GM12864 (cell line): ENCODE measurements at places on chromosomes 2 and 18.

DNA sequence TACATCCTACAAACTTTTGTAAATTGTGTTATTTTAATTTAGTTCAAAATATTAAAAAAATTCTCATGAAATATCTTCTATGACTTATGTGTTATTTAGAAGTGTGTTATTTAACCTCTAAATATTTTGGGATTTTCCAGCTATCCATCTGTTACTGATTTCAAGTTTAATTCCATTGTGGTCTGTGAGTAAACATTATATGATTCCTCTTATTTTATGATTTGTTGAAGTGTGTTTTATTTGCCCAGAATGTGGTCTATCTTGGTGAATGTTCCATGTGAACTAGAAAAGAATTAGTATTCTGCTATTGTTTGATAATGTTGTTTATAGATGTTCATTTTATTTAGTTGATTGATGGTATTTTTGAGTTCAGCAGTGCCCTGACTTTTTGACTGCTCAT is 136.0 kb downstream of the ZNF804A start:
- no peak for DNase-seq

DNA sequence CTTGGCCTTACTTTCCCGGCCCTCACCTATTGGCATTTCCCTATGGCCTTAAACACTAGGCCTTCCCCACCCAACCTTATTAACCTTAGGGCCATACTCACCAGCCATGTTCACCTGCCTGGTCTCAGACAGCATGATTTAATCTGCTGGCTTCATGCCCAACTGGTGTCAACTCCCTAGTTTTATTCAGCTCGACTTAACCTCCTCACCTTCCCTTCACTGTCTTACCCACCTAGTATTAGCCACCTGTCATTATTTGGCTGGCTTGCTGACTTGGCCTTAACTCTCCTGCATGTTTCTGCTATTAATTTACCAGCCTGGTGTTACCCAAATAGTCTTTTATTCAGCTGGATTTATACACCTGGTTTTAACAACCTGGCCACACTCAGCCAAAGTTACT is 136.0 kb upstream of the ZSWIM2 start:
- no peak for DNase-seq

DNA sequence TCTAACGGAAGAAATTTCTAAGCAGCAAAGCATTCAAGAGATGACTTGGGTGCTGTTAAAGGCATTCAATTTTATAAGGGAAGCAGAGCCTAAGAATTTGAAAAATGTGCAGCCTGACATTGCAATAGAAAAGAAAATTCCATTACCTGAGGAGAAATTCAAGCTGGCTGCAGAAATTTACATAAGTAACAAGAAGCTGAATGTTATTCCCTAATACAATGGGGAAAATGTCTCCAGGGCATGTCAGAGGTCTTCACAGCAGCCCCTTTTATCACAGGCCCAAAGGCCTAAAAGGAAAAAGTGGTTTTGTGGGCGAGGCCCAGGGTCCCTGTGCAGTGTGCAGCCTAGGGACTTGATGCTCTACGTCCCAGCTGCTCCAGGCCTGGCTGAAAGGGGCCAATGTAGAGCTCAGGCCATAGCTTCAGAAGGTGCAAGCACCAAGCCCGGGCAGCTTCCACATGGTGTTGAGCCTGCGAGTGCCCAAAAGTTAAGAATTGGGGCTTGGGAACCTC is 306.7 kb downstream of the RDH14 start:
- no peak for DNase-seq

GRCh38 chr2:206462240-206462854 is 19.0 kb downstream of the ADAM23 start:
- DNase-seq: no peak

DNA sequence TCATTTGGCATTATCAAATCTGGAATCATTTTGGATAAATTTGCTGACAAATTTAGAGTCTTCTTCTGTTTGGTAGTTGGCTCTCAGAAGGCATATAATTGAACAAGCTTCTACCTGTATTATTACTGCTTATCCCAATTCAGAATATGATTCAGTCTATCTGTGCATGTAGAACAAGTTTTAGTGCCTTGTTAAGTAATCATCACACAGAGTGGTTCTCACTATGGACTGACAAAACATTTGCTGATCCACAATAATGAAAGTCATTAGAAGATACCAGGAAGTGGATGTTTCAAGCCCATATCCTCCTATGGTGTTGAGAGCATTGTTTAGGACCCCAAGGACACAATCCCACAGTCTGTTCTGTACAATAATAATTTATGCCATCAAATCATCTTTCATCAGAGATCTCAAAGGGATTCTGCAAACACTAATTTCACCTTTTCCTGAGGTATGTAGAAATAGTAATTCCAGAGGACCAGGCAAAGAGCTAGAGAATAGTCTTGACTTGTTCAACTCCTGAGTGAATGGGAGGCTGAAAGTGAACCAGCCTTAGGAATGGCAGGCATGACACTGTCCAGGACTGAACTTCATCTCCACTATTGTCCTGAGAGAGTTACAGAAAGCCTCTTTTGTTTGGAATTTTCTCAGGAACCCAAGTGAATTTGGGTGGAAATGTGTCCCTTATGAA is 29.6 kb upstream of the DSC1 start:
- no peak for DNase-seq

- no peak for DNase-seq
Measured at GRCh38 chr2:10658041-10658913, 31.5 kb downstream of the NOL10 start.

GRCh38 chr2:18186816-18187613 is 308.5 kb downstream of the KCNS3 start:
- no peak for DNase-seq

DNA sequence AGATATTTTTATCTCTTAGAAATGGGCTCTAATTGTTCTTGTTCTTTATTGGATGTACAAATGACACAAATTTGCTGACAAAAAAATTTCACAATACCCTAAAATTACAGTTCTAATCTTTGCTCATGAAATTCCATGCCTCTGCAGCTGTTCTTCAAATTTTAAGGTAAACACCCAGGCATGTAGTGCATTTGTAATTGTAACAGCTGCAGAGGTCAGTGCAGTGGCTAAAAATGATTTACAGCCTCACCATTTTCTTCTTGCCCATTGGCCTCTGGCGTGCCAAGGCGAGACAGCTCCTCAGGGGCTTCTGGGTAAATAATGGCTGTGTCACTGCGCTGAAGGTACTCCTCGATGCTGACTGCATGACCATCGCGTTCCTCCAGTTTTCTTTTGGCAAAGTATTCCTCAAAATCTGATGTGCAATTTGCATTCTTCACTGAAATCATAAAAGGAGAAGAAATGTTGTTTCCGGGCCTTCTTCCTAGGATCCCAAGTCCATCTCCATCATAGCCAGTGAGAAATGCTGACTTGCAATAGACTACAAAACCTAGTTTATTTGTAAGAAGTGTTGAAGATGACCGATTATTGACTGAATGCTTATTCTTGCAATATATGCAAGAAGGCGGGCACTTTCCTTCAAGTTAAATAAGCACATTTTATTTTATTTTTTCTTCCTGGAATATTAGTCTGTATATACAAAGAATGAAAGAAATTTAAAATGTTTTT is 115.2 kb downstream of the ZEB2 start:
- no peak for DNase-seq

DNA sequence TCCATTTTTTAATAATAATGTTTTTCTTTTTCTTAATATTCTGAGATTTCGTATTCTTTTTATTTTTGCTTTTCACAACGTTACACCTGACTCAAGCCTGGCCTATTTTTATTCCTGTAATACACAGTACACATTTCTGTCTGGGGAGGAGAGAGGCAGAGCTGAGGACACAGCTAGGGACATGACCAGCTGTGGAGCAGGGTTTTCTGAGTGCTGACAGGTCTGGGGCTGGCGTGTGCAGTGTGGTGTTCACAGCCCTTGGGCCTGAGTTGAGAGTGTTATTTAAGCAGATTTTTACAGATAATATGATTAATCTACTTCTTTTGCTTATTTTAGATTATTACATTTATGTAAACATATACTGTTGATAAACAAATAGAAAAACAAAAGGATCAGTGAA is 55.9 kb downstream of the ZAP70 start:
- DNase-seq: no peak

DNA sequence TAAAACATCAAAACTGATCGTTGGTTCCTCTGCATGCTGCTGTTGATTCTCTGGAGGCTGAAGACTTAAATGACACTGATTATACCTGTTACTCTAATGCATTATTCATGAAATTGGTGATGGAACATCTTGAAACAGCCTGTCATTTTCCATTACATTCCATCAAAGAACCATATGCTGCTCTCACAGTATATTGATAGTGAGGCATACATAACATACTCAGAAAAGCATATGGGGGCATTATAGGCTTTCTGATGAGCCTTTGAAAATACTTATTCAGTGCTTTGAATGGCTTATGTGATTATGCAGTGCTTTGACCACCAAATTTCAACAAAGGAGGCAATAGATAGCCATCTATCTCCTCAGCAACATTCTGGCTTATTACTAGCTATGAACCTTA is 392.1 kb downstream of the CDH19 start:
- no peak for DNase-seq

DNA sequence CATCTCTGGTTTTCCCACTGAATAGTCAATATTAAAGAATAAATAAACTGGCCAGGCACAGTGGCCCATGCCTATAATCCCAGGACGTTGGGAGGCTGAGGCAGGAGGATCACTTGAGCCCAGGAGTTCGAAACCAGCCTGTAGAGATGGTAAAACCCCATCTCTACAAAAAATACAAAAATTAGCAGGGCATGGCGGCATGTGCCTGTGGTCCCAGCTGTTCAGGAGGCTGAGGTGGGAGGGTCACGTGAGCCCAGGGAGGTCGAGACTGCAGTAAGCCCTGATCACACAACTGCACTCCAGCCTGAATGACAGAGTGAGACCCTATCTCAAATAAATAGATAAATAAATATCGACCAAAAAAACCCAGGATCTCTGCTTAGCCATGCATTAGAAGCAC is 50.2 kb upstream of the BIN1 start:
- DNase-seq: no peak

- no peak for DNase-seq
Measured at GRCh38 chr2:148901142-148901541, 26.1 kb downstream of the KIF5C start.

DNA sequence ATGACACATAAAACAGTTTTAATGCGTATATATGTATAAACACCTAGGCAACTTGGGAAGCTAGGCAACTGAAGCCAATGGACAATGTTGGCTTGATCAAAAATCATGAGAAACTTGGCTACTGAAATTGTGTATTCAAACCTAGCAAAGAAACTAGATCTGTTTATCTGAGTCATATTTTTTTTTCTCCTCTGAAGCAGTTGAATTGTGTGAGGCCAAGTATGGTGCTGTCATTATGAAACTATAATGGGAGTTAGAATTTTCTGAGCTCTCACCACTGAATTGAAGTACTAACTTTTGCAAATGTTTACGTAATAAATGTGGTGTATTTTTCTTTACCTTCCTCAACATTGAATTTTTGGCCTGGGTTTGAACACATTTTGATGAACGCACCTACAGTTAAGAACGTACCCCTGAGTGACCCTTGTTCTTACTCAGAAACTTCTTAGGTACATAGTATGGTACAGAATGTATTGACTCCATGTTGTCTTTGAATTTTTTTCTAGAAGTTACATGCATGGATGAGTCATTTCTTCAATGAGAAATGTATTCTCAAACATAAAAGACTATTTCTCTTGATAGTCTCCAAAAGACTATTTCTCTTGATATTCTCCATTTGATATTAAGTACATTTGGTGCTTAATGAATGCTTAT is 23.8 kb downstream of the CD28 start:
- no peak for DNase-seq

GRCh38 chr2:119735565-119735964 is 24.2 kb upstream of the PTPN4 start:
- DNase-seq: no peak

DNA sequence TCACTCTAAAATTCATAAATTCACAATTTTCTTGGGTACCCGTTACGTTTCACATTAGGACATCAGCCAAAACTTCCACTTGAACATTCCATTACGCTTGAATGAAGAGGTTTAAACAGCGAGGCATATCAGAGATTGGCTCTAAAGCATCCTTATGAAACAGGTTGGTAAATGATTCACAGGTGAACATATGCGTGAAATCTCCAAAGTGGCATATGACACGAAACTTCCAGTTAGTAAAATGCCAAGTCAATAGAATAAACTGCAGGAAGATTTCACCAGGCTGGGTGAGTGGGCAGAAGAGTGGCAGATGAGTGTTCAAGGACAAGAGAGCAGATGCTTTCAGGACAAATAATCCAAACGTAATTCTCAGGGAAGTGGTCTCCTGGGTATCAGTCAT is 33.9 kb upstream of the GLS start:
- no peak for DNase-seq

GRCh38 chr2:154433010-154433409 is 265.5 kb upstream of the KCNJ3 start:
- no peak for DNase-seq

- no peak for DNase-seq
Measured at GRCh38 chr2:131156452-131157149, 51.5 kb downstream of the PLEKHB2 start.

GRCh38 chr2:219687272-219687671 is 59.8 kb downstream of the SLC4A3 start:
- DNase-seq: no peak

DNA sequence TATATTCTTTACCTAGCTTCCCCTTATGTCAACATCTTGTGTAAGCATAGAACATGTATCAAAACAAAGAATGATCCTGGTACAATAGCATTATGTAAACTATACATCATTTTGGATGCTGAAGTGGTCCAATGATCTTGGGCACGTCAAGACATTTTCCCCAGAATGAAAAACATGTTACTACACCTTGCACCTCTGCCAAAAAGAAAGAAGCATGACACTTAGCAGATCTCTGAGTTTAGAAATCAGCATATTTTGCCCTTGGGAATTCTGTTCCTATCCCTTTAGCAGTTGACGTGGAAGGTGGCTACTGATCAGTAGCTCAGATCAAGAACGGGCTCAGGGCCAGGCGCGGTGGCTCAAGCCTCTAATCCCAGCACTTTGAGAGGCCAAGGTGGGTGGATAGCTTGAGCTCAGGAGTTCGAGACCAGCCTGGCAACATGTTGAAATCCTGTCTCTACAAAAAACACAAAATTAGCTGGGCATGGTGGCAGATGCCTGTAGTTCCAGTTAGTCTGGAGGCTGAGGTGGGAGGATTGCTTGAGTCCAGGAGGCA is 1.7 kb upstream of the LCLAT1 start:
- no peak for DNase-seq

GRCh38 chr2:15691586-15692310 is 100.1 kb downstream of the DDX1 start:
- DNase-seq: no peak

- no peak for DNase-seq
Measured at GRCh38 chr2:73851274-73851673, 22.5 kb downstream of the STAMBP start.

DNA sequence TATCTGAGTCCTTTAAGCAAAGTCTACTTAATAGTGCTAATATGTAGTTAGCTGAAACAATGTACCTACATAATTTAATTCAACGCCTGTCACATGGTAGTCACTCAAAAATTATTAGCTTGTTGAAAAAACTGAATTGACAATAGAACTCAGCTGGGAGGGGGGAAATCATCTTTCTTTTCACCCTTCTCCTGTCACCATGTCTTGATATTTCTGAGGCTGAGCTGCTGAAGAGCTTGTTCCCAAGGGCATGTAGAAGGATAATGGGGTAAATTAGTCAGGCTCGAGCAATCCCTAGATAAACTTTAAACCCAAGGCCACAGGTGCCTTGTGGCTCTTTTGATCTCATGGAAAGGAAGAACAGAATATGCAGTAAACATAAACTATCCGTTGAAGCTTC is 339.6 kb upstream of the LRATD1 start:
- no peak for DNase-seq

- no peak for DNase-seq
Measured at GRCh38 chr2:1550658-1551316, 137.5 kb downstream of the TPO start.
